CD8-positive, alpha-beta memory T cell (primary cell): ENCODE measurements at places on chromosomes 6 and 20. TPM values are rescaled to one million over a fixed set of nuclear protein-coding genes. Genes with fewer than 3 reads are reported as not detected.

- H3K4me3 ChIP-seq = no peak overlapping the region
- H3K27me3 ChIP-seq = no peaks in the 10 kb centered on the region
- DNase-seq = no peak
- no peaks in the 10 kb centered on the region for H3K4me1 ChIP-seq
These were observed 66.1 kb downstream of the SMLR1 start for GRCh38 chr6:130893277-130893676.

GRCh38 chr20:16124911-16125776 is 448.1 kb downstream of the KIF16B start:
- H3K4me1 ChIP-seq = no peaks in the 10 kb centered on the region
- no peaks in the 10 kb centered on the region for H3K27me3 ChIP-seq
- no peak overlapping the region for H3K27ac ChIP-seq
- H3K36me3 ChIP-seq = no peaks in the 10 kb centered on the region

GRCh38 chr6:87654875-87655454 is 47.1 kb downstream of the AKIRIN2 start:
- H3K27me3 ChIP-seq = no peaks in the 10 kb centered on the region
- no peak for DNase-seq
- peaks cover 10% of the 10 kb centered on the region for H3K4me1 ChIP-seq
- no peak overlapping the region for H3K4me3 ChIP-seq
- no peak overlapping the region for H3K27ac ChIP-seq

DNA sequence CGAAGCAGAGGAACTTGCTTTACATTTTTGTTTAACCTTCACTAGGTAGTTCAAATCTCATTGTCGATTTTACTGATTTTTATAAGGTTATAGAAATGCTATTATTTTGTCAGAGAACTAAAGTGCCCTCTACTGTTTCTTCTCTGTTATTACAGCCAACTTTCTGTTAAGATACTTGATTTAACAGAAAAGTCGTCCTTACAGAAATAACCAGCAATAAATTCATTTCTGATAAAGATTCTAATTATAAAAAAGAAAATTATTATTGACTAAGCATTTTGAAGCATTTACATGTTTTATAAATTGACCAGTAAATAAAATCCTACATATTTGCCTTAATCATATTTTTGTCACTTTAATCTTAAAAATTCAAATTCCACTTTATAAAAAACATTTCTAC is 60.8 kb downstream of the OGFRL1 start:
- no peak for DNase-seq
- no peaks in the 10 kb centered on the region for H3K4me1 ChIP-seq
- H3K36me3 ChIP-seq = no peaks in the 10 kb centered on the region
- no peaks in the 10 kb centered on the region for H3K27me3 ChIP-seq

DNA sequence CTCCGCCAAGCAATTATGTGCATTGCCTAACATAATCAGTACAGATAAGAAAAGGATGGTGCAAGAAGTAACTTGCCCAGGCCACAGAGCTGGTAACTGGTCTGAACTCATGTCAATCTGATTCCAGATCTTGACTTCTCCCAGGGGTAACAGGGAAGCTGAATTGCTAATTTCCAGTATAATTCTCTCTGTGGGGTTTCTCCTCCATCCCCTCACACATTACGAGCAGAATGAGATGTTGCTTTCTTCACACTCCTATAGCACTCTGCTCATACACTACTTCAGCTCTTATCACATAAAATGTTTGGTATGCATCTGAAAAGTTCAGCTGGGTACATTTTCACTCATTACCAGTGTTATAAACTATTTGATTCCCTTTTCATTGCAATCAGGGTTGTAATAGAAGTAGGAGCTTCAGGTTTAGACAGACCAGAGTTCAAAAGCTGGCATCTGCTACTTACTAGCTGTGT is 24.0 kb upstream of the LRRC1 start:
- H3K27me3 ChIP-seq = no peaks in the 10 kb centered on the region
- H3K4me3 ChIP-seq = no peak overlapping the region
- H3K27ac ChIP-seq = no peak overlapping the region
- no peak for DNase-seq
- no peaks in the 10 kb centered on the region for H3K4me1 ChIP-seq

The SIRPB2 gene
- total RNA-seq = not detected

The PHACTR3 gene
- not detected for total RNA-seq

The OR2J3 gene
- not detected for total RNA-seq

The MACROD2 gene
- not detected for total RNA-seq

The PIM1 gene
- 93.7 TPM for total RNA-seq

The SLC17A9 gene
- 26.8 TPM for total RNA-seq

The MDFI gene
- total RNA-seq = not detected
